NCI-H187 treated with DMSO at 0.1 percent for 48 hours (cell line): ENCODE measurements at places on chromosomes 4 and X.

GRCh38 chr4:4633431-4633830 lies 91.6 kb upstream of the STX18 start:
- no peak for DNase-seq

- DNase-seq: no peak
Measured at GRCh38 chr4:84750260-84750959, 167.5 kb downstream of the CDS1 start.

DNA sequence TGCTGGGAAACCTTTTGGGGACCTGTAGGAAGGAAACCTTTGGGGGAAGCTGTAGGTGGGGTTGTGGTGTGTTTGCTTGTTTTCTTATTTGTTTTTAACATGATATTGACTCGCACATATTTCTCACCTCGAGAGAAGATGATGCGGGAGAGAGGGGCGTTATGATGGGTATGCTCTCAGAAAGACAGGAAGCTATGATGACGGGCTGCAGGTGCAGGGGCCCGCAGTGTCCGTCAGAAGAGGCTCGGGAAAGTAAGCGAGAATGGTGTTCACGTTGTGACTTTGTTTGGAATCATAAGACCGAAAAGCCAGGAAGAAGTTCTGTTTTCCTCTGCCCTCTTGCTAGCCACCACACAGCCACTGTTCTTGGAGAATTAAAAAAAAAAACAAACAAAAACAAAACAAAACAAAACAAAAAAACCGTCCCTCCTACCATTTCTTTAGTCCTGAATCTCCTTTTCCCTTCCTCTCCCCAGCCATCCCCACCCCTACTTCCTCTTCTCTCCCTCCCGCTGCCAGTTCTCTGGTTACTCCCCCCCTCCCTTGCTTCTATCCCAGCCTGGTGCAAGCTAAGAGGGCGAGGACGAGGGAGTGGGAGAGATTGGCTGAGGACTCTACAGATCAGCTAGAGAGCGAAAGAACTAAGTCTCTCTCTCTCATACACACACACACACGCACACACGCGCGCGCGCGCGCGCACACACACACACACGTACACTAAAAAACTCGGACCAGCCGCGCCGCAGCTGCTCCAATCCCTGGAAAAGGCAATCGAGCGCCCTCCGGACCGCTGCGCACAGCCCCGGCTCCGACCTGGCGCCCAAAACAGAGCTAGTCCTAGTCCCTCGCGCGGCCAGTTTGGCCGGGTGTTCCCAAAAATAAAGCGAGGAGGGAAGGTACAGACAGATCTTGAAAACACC lies at the start of gene BMP3:
BMP3 (plus strand) TSS at position 648 of the 920 bp plus-strand sequence. CDS start 577 bp downstream, outside the sequence.
- DNase-seq: peak; percentile 92

GRCh38 chr4:40458683-40459082 lies 123.5 kb downstream of the CHRNA9 start:
- DNase-seq: no peak

GRCh38 chr4:16213121-16213520 lies 13.2 kb downstream of the TAPT1 start:
- DNase-seq: no peak

DNA sequence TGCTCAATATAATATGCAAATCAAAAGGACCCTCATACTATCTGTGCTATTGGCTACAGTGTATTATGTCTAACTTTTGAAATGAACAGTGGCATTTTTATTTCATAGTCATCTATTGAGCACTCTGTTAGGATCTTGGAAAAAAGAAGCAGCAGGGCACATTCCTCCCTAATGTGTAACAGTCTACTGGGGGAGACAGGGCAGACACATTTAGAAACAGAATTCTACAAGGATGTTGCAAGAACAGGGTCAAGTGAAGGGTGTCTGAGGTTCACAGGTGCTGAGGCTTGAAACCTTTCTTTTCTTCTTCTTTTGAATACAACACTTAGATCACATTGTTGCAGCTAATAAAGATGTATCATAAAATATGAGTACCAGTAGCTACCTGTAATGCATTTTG lies 129.7 kb upstream of the SLC4A4 start:
- no peak for DNase-seq

DNA sequence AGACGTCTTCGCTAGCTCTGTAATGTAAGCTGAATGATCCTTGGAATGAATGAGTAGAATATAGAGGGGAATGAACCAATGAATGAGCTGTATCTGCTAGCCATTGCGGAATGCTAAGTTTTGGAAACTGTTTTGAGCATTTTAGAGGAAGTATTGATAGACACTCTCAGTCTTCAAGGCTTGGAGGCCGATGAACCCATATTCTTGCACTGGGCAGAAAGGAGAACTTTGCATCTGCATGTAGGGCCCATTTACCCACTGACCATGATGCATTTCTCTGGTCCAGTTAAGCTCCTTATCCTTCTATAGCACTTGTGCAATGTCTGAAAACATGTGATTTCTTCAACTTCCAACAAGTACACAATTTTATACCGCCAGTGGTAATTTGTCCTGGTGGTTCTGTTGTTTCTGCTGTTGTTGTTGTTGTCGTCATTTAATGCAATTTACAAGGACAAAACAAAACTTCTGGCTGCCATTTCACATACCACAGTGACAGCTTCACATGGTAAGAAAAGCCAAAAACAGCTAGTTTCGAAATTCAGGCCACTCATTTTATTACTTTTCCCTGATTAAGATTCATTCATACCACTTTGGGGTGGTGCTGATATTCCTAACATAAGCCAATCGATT lies 85.0 kb upstream of the MTM1 start:
- DNase-seq: no peak

DNA sequence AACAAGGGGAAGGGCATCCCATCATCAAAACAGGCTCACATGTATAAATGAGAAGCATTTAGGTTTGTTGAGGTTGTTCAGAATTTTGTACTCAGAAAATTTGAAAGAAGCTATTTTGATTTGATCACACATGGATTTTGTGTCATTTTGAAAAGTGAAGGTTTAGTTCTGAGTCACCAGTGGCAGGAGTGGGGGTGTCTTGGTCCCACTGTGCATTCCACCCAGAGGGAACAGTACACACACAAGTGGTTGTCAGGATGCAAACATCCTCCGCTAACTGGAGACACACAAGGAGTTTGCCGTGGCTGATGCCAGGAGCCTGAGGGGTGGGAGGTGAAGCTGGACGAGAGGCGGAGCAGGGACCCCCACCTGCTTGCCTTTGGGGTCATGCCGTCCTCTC lies 198.2 kb upstream of the PSAPL1 start:
- no peak for DNase-seq

- no peak for DNase-seq
Measured at GRCh38 chr4:26762650-26763049, 98.0 kb upstream of the STIM2 start.

GRCh38 chrX:135463937-135464336 lies 42.2 kb downstream of the SMIM10L2A start:
- no peak for DNase-seq

DNA sequence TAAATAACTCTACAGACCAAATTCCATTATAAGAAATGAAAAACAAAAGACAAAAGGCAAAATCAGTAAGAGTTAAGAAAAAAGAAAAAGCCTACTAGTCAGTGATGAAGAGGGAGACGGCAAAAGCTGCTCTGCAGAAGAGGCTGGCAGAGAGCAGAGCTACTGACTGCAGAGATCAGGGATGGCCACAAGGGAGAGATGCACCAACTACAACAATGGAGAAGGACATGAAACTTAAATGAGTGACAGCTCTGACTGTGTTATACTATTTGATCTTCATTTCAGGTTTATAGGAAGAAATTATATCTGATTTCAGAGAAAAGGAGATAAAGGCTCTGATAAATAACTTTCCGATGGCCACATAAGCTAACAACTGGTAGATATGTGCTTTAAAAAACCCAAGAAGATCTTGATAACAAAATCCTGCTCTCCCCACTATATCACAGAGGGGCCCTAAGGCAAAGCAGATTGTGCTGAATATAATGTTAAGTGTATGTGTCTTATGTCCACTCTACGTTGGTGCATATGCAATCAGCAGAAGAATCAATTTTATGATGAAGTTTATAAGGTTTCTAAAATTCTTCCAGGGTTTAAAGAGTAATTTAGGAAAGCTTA lies 58.4 kb upstream of the COX18 start:
- no peak for DNase-seq

DNA sequence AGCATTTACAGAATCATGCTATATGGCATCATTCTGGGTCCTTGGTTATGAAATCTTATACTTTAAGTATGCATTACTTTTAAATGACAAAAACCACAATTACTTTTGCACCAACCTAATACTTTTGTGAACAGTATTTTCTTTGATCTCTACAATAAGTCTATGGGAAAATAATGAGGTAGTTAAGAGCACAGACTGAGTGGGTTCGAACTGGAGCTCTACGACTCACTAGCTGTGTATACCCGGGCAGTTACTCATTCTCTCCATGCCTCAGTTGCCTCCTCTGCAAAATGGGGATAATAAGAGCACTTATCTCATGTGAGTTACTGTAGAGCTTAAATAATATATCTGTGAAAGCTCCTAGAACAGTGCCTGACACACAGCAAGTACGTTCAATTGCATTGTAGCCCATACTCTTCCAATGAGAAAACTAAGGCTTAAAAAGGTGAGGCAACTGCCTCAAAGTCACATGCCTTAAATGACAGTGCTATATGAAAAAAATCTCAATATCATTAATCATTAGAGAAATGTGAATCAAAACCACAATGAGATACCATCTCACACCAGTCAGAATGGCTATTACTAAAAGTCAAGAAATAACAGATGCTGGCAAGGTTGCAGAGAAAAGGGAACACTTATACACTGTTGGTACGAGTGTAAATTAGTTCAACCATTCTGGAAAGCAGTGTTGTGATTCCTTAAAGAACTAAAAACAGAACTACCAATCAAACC lies 151.5 kb downstream of the CHIC2 start:
- DNase-seq: no peak
